Stimulated activated CD4-positive, alpha-beta T cell treated with anti-CD3 and anti-CD28 coated beads, Interleukin-1b, Interleukin-23, amount 100 ng/mL, for 48 hours (primary cell): ENCODE measurements at places on chromosomes 12 and 14.

- DNase-seq = no peak
Observed at GRCh38 chr12:98419081-98419794, 96.2 kb upstream of the TMPO start.

DNA sequence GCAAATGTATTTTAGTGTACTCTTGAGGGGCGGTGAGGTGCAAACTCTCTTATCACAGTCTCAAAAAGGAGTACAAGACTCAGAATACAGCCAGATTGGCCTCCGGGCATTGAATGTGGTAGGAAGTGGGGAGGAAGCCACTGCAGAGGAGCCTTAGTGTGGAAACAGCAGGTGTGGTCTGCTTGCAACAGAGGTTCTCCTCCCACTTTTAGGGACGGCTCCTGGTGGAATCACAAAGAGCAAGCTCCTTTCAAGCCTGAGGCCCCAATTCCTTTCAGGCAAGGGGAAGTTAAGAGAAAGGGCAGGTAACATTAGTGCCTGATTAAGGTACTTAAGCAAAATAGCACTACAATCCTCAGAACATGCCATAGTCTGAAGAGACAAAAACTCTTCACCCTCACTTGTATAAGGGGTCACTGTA is 23.7 kb upstream of the SLC2A3 start:
- peak; percentile 46 for DNase-seq

- DNase-seq = no peak
Observed at GRCh38 chr12:26680727-26681455, 152.1 kb downstream of the ITPR2 start.

GRCh38 chr12:4214877-4215228 is 58.7 kb upstream of the CCND2 start:
- no peak for DNase-seq

GRCh38 chr12:98308141-98308540 is 207.2 kb upstream of the TMPO start:
- no peak for DNase-seq

- no peak for DNase-seq
Observed at GRCh38 chr12:56721216-56721615, 3.9 kb downstream of the NACA start.

DNA sequence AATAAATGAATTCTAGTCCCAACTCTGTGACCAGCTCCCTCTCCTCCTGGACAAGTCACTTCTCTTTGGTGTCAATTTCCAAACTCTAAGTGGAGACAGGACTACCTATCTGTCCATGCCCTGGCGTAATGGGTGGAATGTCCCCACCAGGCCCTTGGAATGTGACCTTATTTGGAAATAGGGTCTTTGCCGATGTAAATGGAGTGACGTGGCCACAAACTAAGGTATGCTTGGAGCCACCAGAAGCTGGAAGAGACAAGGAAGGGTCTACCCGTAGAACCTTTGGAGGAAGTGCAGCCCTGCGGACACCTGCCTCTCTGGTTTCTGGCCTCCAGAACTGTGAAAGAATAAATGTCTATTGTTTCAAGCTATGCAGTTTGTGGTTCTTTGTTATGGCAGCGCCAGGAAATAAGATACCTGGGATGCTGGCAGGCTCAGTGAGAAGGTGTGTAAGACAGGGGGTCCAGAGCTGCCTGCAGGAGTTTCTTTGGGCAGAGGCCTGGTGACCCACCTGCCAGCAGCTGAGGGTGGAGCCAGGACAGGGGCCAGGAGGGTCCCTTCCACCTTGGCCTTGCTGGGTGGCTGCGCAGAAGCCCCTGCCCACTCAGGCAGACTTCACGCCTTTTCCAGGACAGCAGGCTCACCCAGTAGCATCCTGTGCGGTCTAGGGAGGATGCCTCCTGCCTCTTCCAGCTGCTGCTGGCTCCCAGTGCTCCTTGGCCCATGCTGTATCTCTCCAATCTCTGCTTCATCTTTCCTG is 45.8 kb downstream of the ARL6IP4 start:
- DNase-seq = no peak

DNA sequence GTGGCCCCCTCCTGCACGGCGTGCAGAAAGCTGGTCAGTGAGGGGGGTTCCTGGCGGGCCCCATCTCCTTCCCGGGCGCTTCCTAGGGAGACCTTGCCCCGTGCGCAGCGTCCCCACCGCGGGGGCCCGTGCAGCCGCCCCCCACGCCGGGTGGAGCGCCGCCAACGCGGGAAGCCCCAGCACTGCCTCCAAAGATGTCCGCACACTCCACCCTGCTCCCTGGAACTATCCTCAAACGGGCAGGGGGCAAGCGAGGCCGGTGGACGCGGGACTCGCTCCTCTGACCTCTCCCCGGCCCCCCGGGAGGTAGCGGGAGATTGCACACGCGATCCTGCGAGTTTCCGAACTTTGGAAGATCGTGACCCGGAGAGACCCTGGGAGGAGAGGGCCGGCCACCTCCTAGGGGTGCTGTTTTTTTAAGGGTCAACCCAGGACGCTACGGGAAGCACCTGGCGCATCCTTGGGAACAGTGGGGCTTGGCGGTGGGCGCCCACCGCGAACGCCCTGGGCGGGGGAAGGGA is 1.5 kb upstream of the FZD10 start:
- DNase-seq = no peak

DNA sequence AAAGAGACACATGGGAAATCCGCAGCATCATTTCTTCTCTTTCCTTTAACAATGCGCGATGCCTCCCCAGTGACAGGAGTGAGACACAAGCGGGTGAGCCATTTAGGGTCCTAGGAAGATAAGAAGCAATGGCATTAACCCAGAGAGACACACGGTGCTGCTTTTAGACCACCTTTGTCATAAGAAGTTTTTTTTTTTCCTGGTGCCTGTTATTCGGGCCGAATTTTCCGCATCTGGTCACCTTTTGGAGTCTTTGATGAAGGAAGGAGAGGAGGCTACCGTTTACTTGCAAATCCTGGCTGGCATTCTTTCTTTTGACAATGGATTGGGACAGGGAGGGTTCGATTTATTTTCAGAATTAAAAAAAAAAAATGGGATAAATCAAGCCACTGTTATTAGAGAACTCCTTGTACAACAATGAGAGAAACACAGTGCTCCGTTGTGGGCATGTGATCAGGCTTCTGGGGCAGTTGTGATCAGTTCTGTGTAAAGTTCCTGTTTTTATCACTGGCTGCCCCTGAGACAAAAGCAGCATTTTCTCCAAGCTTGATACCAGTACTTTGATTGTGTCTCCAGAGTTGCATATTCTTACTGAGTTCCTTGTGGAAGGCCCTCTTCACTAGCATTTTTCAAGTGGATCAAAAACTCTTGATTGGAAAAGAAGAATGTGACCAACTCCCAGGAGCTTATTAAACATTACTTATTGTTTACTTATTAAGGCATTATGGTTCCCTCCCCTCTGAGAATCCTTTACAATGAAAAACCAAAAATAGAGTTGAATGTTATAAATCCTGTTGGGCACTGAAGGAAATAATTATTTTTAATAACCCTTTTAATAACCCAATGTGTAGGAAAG is 1.1 kb downstream of the DIP2B start:
- no peak for DNase-seq

DNA sequence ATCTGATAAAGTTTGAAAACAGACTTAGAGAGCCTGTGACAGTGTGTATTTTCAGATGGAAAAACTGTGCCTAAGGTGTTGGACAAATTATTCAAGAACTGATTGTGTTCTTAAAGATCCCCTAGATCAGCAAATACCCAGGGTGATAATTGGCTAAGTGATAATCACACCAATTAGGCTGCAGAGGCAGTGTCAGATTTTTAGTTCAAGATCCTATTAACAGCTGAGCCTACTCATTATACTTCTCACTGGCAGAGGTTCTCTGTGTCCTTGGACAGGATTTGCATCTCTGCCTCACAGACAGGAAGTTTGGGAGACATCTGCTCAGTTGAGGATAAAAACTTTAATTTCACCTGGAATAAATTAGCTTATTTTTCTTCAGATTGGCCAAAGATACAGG is 4.3 kb upstream of the FGD4 start:
- no peak for DNase-seq

- DNase-seq = no peak
Observed at GRCh38 chr12:109475993-109476806, 900 bp downstream of the KCTD10 start.

DNA sequence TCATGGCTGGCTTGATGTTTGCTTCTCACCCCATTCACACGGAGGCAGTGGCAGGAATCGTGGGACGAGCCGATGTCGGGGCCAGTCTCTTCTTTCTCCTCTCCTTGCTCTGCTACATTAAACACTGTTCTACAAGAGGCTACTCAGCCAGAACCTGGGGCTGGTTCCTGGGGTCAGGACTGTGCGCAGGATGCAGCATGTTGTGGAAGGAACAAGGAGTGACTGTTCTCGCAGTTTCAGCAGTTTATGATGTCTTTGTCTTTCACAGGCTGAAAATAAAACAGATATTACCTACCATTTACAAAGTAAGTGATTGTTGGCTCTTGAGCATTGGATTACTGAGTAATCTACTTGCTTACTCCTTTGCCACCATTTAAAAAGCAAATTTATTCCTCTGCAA is 170.6 kb downstream of the TMTC2 start:
- DNase-seq = no peak

DNA sequence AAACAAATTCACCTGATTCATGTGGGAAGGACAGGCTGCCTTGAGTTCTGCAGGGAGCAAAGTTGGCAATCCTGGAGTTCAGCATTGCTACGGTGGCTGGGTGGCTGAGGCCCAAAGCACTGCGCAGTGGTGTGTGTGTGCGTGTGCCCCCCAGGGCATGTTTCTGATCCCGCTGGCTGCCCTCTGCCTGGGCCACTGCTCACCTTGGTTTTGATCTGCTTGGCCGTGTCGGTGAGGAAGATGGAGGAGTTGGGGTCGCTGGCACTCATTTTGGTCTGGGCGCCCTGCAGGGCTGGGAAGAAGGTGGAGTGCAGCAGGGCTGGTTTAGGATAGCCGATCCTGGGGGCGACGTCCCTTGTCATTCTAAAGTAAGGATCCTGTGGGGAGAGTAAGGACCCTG is 19.1 kb downstream of the SLC25A47 start:
- DNase-seq = no peak

DNA sequence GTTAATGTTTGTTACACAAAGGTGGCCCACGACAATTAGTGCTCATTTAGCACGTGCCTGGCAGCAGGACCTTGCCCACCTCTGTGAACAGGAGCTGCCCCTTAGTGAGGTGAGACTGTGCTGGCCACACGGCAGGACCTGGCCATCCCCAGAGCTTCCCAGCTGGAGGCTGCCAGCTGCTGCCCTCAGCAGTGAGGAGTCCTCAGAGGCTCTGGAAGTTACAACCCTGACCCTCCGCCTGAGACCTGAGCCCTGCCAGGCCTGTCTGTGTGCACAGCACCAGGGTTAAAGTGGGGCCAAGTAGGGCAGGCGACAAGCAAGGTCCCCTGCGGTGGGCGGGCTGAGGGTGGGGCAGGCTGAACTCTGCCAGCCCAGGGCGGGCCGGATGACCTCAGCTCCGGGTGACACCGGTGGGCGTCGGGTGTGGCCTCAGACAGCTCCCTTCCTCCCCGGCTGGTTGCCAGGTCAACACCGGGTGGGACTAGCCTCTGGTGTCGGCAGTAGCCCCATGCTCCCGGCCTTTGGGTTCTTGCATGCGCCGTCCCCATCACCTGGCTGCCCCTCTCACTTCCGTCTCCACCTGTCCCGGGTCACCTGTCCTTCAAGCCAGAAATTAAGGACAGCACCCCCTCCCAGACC is 9.2 kb upstream of the LBHD2 start:
- DNase-seq = no peak

DNA sequence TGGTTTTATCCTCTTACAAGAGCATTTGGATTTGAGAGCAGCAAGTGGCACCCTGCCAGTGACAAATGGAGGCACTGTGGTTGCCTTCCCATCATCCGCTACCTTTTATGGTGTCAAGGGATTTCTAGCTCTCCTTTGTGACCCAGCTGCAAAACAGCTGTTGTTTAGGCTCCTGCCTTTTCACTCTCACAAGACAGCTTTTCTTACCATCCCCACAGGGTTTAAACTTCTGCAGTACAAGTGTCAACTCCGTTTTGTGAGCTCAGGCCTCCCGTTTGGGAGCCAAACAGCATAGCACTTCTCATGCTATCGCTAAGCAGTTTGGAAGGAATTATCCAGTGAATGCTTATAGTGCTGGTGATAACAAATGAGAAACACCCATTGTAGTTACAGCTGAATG is 331.4 kb downstream of the TMTC2 start:
- no peak for DNase-seq

DNA sequence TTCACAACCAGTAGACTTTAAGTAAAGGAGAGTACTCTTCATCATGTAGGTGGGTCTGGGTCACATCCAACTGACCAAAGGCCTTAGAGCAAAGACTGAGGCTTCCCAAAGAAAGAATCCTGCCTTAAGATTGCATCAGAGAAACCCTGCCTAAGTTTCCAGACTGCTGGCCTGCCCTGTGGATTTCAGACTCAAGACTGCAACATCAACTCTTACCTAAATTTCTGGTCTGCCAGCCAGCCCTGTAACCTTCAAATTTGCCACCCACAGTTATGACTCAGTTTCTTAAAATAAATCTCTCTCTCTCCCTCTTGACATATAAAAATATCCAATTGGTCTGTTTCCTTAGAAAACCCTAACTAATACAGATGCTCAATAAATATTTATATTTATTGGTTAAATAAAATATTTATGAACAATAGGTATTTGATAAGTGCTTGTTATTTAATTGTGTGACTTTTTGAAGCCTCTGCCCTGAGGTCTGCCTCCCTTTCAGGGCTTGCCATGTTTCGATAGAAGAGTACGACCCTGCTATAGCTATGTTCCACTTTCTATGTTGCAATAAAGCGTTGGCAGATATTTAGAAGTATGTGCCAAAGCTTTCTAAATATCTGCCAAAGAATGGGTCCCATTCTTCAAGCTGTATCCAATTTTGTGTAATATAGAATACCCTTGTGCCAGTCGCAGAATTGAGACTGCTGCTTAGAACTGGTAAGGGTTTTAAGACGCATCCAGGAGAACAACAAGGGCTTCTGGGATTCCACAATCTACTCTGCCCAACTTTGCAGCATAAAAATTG is 65.7 kb downstream of the TMEM30B start:
- no peak for DNase-seq

DNA sequence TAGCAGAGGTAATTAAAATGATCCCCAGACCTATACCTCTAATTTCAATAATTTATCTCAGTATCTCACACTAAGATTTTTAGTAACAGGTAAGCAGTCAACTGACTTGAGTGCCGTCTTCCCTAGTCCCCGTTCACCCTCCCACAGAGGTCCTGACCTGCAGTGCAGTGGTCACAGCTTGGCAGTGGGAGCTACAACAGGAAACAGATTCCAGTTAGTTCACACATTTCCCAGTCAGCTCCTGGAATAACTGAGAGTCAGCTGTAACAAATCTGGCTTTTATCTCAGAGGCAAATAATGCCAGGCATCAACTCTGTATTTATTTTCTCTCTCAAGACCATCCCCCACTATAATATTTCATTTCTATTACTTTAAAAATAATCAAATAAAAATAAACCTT is 308.2 kb downstream of the ATP23 start:
- DNase-seq = no peak

DNA sequence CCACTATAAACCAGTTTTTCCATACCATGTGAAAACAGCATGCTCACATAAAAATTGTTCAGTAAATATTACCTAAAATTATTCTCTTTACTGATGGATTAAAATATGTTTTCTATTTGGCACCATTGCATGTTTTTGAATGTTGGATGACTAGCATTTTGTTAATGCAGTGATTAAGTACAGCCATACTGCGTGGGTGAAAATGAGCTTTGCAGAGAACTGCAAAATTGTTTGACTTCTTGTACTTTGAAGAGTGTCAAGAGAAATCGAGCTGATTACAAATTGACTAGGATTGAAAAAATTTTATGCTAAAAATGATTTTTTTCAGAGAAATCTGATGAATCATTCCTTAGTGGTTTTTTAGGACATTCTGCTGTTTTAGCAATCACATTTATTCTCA is 452.9 kb downstream of the RPL10L start:
- no peak for DNase-seq

- DNase-seq = no peak
Observed at GRCh38 chr12:38890102-38890855, 15.1 kb downstream of the CPNE8 start.
